MCF 10A (cell line): ENCODE measurements at places on chromosomes 16 and 17.

DNA sequence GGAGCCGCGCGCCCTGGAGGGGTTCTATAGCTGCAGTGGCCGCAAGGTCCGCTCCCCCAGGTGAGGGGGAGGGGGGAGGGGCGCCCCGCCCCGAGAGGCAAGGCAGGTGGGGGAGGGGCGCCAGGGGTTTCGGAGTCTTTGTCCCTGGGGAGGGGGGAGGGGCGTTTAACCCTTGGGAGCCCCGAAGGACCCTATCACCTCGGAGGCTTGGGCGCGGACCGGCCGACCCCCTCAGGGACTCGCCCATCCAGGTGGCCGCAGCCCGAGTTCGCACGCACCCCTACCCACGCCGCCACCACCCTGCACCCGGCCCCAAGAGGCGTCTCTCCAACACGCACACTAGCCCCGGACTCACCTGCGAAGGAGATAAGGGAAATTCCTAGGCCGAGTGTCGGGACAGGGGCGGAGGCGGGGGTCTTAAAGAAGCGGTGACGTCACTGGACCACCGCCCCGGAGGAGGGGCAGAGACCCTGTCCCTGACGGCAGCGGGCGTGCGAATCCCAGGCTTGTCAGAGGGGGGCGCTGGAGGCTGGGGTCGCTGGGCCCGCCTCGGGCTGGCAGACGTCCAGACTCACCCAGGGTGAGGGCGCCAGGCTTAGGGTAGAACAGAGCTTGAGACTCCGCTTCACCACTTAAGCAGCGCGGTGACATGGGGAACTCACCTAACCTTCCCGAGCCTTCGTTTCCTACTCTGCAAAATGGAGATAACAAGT is at the start of gene CLDN6:
TSS of gene CLDN6 (minus strand) at position 390 of the 713 bp plus-strand sequence. CDS start 2,162 bp downstream, outside the sequence.
- DNase-seq, result no peak

DNA sequence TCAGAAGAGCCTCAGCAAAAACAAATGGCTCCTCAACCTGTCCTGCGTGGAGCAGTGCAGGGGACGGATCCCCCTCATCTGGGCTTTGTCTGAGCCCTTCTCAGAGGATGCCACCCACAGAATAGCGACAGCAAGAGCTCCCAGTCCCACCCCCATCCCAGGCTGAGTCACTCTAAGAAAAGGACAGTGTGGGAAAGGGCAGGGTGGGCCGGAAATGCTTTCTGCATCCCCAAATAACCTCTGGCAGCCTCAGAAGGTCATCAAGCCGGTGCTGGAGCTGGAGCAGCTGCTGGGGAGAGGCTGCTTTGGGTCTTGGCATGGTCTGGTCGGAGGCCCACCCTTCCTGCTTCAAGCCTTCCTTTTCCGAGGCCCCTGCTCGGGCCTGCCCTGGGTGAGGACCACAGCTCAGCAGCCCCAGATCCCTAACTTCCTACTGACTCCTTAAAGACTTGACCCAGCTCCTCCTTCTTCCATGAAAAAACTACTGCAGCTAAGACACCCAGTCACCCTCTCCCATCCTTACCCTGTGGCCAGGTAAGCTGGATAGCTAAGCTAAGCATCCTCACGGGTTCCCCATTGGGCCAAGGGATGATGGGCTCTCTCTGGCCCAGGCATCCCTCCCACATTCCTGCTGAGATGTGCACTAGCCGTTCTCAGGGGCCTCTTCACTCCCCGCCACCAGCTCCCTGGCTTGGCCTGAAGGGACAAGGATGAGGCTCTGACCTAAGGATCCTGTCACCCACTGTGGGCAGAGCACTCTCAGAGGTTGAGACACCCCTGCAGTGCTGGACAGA is 8.7 kb downstream of the SLC12A4 start:
- DNase-seq, result peak; percentile 67

DNA sequence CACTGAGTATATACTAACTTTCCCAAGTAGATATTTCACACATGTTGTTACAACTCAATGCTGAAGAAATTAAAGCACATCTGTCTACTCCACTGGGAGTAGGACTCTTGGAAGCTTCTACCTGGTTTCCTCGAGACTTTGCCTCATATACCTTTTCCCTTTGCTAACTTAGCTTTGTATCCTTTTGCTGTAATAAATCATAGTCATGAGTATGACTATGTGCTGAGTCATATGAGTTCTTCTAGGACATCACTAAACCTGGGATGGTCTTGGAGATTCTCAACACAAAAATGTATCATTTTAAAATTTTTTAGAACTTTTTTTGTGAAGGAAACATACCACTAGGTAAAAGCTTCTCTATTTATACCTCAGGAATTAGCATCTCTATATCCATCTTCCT is 39.8 kb downstream of the ABCA5 start:
- DNase-seq, result peak; percentile 52

DNA sequence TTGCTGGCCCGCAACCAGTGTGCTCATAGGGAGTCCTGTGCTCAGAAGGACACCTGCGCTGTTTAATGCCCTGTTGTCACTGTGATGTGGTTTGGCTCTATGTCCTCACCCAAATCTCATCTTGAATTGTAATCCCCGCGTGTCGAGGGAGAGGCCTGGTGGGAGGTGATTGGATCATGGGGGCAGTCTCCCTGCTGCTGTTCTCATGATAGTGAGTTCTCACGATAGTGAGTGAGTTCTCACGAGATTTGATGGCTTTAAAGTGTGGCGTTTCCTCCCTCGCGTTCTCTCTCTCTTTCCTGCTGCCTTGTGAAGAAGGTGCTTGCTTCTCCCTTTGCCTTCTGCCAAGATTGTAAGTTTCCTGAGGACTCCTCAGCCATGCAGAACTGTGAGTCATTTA is 66.8 kb downstream of the AKAP1 start:
- no peak for DNase-seq

DNA sequence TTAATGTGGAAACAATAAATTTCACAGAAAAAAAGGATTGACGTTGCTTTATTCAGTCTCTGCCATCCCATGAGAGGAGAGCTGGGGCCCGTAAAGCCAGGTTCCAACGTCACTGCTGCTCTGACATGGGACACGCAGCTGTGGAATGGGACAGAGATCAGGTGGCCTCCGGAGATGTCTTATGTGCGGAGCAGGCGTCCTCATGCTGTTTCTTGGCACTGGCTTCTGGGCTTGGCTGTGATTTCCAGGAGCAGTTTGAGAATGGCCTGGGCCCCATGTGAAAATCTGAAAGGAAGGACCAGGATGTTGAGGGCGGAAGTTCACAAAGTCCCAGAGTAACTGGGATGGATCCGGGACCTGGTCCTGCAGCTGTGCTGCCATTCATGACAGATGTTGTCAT is 32.4 kb downstream of the NDEL1 start:
- DNase-seq, result no peak

- DNase-seq, result no peak
These were observed 37.0 kb downstream of the HLF start for GRCh38 chr17:55301521-55302406.

DNA sequence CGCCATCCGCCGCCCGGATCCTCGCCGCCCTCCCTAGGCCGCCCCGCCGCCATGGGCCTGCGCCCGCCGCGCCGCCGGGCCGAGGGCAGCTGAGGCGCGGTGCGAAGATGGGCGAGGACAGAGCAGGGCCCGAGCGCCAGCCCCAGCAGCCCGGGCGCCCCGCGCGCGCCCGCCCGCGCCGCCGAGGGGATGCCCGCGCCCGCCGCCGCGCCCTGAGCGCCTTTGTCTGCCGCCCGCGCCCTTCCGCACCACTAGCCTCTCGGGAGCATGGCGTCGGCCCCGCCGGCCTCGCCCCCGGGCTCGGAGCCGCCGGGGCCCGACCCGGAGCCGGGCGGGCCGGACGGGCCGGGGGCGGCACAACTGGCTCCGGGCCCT is 278 bp downstream of the RAB11FIP3 start:
- no peak for DNase-seq

- no peak for DNase-seq
These were observed 6.2 kb downstream of the SLC9A5 start for GRCh38 chr16:67254801-67255552.

DNA sequence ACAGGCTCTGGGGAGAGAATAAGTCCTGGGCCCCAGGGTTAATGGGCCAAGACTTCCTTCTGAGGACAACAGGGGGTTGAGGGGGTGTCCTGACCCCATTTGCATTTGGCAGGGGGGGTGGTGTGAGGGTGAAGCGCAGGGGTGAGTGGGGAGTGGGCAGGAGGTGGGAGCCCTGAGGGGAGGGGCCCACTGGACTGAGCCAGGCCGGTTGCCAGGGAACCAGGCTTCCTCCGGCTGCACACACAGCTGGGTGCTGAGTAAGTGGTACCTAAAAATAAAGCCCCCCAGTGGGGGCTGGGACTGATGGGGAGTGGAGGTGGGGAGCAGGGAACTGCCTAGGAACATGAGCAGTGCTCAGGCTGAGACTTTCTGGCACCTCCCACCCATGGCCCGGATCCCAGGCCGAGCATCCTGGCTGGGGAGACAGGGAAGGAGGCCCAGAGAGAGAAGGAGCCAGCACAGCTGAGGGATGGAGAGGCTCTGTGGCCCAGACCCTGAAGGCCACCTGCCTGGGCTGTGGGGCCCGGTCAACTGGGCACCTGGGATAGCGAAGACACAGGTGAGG is 7.5 kb upstream of the RASD1 start:
- DNase-seq, result no peak

DNA sequence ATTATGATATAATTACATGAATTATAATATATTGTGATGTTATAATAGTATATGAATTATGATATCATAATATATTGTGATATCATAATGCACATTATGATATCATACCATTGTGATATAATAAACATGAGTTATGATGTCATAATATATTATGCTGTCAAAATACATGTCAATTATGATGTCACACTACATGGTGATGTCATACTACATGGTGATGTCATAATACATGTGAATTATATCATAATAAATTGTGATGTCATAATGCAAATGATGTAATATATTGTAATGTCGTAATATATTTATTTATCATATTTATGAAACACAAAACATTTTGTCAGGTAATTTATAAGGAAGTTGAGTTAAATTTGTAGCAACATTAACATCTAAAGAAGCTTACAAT is 1950.1 kb downstream of the TP53TG3F start:
- DNase-seq, result no peak

GRCh38 chr16:84925092-84925772 is 86.1 kb downstream of the ZDHHC7 start:
- peak; percentile 59 for DNase-seq

GRCh38 chr17:7831233-7831632 is 2.8 kb upstream of the KDM6B start:
- no peak for DNase-seq

DNA sequence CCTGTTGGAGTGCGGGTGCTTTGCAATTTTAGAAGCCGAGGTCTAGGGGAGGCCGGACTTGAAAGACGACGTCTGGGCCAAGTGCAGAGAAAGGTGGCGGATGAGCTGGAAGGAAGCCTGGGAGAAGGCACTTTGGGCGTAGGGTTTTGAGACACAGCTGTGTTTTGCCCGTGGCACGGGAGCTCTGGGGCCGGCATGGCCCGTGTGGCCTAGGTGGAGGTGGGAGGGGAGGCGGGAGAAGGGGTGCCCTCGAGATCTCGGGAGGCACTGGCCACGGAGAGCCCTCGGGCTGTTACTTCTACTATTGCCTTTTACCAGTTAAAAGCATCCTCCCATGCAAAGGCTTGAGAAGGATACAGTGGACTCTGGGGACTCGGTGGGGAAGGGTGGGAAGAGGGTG is 161.9 kb downstream of the FOXL1 start:
- DNase-seq, result no peak

GRCh38 chr16:56426585-56426984 is 1.2 kb upstream of the AMFR start:
- DNase-seq, result peak; percentile 71
